ENCODE measurements at places on chromosomes 6 and 20. TPM values are rescaled to one million over a fixed set of nuclear protein-coding genes. Genes with fewer than 3 reads are reported as not detected.

Gene TFAP2A
- total RNA-seq, result 135 TPM

DNA sequence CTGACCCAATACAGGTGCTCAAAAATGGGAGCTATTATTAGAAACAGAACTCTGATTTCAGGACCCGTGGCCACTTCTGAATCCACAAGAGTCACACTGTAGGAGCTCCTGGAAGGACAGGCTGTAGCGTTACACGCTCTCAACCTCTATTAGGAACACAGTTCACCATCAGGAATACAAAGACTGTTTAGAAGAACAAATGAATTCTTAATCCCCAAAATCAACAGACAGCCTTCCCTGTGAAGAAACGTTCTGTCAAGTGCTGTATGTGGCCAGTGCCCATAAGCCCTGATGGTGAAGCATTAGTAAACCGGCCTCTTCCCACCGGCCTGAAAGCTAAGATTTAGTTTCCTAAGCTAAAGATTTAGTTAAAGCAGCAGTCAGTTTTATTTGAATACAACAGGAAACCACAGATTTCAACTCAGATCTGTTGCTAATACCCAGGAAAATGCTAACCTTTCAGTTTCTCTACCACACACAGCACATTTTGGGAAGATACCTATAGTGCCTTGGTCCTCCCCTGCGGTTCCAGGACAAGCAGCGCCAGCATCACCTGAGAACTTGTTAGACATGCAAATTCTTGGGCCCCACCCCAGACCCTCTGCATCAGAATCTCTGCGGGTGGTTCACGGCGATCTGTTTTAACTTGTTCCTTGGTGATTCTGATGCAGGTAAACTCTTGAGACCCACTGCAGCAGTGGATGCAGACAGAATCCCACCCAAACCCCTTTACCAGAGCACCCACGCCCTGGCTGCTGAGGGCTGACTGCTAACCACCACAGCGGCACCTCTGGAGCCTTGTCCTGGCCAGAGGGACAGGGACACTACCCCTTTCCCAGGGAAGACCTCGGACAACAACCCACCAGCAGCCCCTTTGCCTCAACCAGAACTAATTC is 33.4 kb downstream of the MTRES1 start:
- DNase-seq, result no peak

Gene STX7
- 43.5 TPM for total RNA-seq

DNA sequence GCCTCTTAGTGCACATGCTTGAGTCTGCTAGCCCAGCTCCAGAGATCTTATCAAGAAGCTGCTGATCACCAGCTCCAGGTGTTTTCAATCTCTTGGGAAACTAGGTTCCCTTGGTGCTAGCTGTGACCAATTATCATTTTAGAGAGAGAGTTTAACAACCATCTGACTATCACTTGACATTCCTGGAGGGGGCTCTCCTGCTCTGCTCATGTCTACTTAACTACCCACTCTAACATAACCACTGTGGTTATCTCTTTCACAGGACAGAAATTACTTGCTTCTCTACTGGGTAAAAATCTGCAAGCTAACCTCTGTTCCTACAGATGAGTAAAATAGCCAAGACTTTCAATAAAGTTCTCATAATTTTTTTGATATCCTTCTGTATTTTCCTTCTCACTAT is 823.4 kb upstream of the GJE1 start:
- DNase-seq, result no peak

Gene NR2E1
- 0.38 TPM for total RNA-seq

Gene NKX2-2
- not detected for total RNA-seq

Gene CPXM1
- total RNA-seq, result 5.1 TPM

GRCh38 chr6:170166511-170167122 is 124.3 kb downstream of the DLL1 start:
- peak; percentile 55 for DNase-seq

Gene AIF1
- 7.2 TPM for total RNA-seq

Gene SS18L1
- total RNA-seq, result 23.3 TPM

Gene MCCD1
- not detected for total RNA-seq

DNA sequence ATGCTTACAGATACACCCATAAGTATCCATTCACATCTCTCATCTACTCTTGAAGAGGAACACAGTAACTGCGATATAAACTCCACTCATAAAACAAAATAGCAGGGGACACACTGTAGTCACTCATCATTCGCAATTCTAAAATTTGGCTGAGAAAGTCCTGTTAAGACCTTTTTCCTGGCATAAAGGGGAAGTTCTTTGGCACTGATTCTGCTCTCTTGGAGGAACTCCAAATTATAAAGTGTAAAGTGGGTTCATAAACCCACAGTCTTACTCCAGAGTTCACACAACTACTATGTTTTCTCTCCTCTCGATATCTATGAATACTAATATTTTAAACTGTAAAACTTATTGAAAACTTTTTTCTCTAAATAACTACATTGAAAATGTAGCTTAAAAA is 80.6 kb downstream of the ADGB start:
- DNase-seq, result no peak

Gene POU5F1
- total RNA-seq, result 8.5 TPM

- DNase-seq, result no peak
Observed at GRCh38 chr6:125743604-125744003, 5.8 kb upstream of the HEY2 start.

Gene NFS1
- total RNA-seq, result 39.7 TPM

Gene ZNF165
- 0.64 TPM for total RNA-seq

GRCh38 chr6:4670824-4671409 is 105.3 kb upstream of the CDYL start:
- no peak for DNase-seq
